ENCODE measurements at places on chromosomes 6 and 20. TPM values are rescaled to one million over a fixed set of nuclear protein-coding genes. Genes with fewer than 3 reads are reported as not detected.

- DNase-seq = no peak
Observed at GRCh38 chr6:90216072-90216977, 80.3 kb downstream of the BACH2 start.

DNA sequence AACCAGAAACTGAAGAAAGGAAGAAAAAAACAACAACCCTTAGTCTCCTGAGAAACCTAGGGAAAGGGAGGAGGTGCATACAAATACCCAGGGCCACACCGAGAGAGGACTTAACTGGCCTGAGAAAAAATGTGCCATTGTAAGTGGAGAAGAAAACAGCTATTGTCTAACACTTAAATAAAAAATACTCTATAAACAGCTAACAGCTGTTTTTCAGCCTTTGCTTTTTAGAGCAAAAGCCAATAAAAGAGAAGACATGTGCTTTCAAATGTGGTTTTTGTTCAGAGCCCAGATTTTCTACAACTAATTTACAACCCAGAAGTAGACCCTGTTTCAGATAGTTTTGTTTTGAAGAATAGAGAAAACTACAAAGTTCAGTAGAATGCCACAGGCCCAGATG, 56.0 kb upstream of the SLC22A16 start:
- no peak for DNase-seq

DNA sequence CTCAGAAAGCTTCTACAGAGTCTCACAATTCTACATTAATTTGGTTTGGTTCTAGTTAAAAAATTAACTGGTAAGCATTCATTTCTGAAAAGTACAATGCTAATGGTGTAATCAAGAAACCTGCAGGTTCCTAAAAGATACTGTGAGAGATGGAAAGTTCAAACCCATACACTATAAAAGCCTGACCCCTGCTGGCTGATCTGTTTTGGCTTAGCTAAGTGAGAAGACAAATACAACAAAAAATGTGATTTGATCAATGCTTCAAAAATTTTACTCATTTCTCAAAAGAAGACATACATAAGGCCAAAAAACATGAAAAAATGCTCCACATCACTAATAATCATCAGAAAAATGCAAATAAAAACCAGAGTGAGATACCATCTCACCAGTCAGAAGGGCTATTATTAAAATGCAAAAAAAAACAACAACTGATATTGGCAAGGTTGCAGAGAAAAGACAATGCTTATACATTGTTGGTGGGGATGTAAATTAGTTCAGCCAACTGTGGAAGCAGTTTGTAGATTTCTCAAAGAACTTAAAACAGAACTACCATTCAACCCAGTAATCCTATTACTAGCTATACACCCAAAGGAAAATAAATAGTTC, 102.8 kb downstream of the MOXD1 start:
- peak; percentile 76 for DNase-seq

GRCh38 chr20:61130156-61130555, 121.9 kb upstream of the CDH4 start:
- DNase-seq = no peak

DNA sequence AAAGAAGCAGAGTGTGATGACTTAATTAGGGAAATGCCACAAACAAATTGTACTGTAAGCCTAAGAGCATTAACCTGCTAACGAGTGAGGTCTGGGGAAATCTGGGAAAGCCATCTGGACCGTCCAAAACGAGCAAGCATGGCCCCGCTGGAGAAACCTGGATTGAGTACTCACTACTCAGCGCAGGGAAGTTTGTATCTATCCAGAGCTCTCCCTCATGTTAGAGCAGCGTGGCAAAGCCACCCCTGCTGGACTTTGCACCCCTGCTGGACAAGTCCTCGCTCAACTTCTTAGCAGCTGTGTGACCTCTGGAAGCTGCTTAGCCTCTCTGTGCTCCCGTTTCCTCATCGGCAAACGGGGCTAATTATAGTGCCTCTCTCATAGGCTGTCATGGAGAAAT, 37.3 kb downstream of the PSMG4 start:
- no peak for DNase-seq

DNA sequence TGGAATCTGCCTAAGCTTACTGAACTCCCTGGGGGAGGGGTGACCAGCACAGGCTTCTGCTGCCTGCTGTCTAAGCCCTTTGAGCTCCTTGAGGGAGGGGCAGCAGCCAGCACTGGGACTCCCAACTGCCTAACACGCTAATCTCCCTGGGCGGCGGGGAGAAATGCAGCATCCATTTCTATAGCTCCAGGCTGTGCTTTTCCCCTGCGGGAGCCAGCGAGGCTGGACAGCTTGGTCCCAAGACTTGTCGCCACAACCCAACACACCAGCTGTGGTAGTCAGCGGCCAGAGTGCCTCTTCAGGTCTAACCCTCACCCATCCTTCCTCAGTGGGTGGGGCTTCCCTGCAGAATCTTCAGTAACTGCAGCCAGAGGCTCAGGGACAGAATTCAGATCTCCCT, 64.6 kb downstream of the VGLL2 start:
- no peak for DNase-seq

GRCh38 chr6:5155906-5156305, 70.8 kb downstream of the PPP1R3G start:
- peak; percentile 48 for DNase-seq

DNA sequence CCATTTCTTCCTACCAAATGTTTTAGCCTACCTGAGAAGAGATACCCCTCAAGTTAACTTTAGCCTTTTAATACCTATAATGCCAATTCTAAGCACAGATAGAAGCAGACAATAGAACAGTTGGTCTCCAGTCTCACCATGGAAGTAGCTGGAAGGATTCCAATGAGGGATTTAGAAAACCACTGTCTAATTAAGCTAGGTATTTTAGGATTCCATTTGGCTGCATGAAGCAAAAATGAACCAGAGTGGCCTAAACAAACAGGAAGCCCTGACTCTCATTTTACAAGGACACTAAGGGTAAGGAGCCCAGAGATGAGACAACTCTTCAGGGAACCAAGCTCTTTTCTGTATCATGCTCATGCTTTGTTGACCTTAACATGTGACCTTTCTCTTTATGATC, 199.2 kb downstream of the ALDH8A1 start:
- DNase-seq = peak; percentile 15

- DNase-seq = no peak
Observed at GRCh38 chr20:48606172-48606840, 221.5 kb downstream of the PREX1 start.

GRCh38 chr6:52375780-52376556, 14.0 kb downstream of the PAQR8 start:
- DNase-seq = no peak

DNA sequence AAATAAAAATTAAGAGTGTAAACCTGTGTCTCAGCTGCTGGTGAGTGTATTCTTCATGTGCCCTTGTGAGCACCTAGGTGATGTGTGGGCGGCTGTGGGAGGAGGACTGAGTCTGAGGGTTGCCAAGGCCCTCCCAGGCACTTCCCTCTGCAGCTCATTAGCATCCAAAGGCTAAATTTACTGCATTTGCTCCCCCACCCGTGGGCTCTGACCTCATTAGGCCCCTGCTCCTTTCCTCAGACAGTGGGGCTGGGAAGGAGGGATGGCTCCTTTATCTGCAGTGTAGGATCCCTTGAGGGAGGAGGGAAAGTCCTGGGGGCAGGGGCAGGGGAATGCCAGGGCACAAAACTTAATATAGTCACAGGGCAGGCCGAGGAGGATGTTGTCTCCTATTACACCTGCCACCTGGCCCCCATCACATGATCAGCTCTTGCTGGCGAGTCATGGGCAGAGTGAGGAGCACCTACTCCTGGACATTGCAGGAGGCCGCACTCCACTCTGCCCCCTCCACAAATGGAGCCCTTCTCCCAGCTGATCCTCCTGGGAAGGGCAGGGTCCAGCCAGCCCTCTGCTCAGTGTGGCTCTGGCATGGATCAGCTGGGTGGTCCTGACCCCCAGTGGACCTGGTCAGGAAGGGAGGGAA, 133.2 kb downstream of the MRPL14 start:
- no peak for DNase-seq

DNA sequence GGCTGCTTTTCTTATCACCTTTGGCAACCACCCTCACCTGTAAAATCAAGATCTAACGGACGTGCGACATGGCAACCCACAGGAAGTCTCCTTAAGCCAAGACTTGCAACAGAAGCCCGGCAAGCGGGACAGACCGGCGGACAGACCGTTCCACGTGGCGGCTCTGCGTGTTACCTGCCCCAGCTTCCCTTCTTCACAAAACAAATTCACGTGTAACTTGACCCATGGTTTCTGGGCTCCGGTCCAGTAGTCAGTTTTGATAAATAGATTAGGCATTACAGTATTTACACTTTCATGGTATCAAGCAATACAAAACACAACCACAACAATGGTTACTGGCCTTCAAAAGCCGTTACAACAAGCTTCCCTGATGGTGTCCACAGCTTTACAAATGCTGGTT, 133.8 kb downstream of the PRND start:
- no peak for DNase-seq

GRCh38 chr6:43733471-43734293, 36.3 kb upstream of the VEGFA start:
- DNase-seq = no peak

Gene OR2J1
- total RNA-seq = not detected

Gene TINAG
- not detected for total RNA-seq

Gene GDAP1L1
- total RNA-seq = 0.90 TPM

Gene LEMD2
- total RNA-seq = 75.3 TPM

Gene MAS1
- total RNA-seq = under 0.01 TPM
